Stimulated activated CD4-positive, alpha-beta T cell treated with anti-CD3 and anti-CD28 coated beads, Interleukin-12 subunit alpha, Interleukin-12 subunit beta, amount 100 ng/mL, for 4 hours (primary cell): ENCODE measurements at places on chromosomes 7 and 10.

DNA sequence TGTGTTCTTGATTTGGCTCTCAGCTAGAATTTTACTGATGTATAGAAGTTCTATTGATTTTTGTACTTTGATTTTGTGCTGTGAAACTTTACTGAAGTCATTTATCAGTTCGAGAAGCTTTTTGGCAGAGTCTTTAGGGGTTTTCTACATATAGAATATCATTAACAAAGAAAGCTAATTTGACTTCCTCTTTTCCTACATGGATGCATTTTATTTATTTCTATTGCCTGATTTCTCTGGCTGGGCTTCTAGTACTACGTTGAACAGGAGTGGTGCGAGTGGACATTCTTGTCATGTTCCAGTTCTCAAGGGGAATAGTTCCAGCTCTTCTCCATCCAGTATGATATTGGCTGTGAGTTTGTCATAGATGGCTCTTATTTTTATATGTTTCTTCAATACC lies 65.4 kb downstream of the RNF133 start:
- DNase-seq: no peak

GRCh38 chr7:156472267-156472666 lies 168.3 kb upstream of the RNF32 start:
- DNase-seq: no peak

GRCh38 chr10:103720328-103720963 lies 134.9 kb downstream of the SH3PXD2A start:
- DNase-seq: no peak

GRCh38 chr10:102791754-102792395 lies 45.3 kb downstream of the CYP17A1 start:
- DNase-seq: no peak

DNA sequence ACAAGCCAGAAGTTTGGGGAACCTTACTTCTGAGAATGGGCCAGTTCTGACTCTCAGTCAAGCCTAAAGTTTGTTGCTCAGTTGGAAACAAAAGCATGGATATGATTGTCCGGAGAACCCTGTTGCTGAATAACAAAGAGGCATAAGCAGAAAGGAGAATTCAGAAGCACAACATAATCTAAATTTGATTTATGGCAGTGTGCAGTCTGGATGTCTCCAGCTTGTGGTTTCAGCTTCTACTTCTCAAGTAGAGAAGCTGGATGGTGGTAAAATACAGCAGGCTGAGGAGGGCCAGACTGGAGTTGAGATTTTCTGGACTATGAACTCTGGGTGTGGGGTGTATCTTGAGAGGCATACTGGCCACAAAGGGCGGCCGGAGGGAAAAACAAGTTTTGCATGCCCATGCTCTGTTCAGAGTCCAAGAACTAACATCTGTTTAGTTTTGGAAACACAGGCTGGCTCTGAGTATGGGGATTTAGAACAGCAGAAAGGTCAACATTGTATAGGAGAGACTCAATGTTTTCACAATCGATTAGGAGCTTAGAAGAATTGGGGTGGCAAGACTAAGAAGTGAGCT lies 592.9 kb downstream of the CNTNAP2 start:
- DNase-seq: no peak

DNA sequence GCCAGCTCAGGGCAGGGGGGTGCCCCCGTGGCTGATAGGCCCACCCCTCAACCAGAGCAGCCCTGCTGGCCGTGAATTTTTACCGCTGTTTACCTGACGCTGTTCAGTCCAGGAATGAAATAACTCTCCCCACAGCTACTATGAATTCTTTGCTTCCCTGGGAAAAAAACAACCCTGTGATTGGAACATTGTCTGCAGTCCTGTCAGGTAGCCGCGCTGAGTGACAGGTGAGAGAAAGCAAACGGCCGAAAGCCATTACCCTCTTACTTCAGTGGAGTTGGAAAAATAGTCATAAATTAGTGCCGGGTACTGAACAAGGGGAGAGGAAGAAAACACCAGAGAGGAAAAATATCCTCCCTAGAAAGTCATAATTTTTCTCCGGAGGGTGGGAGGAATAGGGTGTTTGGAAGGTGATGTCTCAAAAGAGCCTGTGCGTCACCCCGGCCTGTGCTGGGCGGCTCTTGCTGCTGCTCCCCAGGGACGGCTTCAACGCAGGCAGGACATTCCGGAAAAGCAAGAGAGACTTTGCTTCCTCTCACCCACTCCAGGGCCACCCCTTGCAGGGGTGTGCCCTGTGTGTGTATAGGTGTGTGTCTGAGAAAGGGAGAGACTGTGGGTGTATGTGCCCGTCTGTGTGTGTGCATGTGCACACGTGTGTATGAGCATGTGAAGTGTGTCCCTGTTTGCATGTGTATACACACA lies 69.0 kb downstream of the CDH23 start:
- DNase-seq: no peak

- DNase-seq: no peak
These were observed 166.8 kb downstream of the IQUB start for GRCh38 chr7:123367484-123368122.

DNA sequence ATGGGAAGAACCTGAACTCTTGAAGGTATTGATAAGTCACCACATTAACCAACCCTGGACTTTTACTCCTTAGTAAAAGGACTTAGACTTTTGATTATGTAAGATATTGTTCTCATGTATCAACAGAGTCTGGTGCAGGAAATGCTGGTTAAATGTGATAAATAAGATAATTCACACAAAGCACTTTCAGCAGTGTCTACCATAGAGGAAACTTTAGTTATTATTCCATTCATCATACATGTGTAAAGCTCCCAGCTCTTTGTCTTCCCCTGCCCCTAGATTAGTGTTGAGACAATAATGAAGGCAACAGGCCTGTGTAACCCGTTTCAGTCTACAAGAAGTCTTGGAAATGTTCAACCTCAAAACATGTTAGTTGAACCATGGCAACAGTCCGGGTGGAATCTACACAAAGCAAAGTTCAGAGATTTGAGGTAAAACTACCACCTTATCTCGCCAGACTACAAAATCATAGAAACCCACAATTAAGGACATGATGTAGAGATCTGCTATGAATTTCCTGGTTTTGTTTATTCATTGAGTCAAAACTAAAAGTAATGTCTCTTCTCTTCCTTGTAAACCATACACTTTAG lies 109.9 kb upstream of the ADO start:
- no peak for DNase-seq

DNA sequence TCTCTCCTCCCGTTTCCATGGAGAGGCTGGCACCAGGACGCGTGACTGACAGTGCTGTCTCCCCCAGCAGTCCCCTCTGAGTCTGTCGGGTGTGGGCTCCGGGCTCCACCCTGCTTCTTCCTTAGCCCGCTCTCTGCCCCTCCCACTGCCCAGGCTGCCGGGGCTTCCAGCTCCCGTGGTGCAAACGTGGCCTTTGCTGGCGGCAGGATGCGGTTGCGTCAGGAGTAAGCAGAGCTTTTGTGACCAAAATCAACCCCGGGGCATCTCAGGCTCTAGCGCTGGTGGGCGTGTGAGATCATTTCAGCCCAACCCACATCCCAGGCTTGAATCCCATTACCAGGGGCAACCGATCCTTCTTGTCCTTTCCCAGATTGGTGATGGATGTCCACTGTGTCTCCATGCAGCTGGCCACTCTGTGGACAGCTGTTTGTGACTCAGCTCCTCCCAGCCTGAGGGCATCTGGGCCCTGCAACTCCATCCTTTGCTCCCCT lies 28.2 kb downstream of the PTPRE start:
- DNase-seq: no peak

DNA sequence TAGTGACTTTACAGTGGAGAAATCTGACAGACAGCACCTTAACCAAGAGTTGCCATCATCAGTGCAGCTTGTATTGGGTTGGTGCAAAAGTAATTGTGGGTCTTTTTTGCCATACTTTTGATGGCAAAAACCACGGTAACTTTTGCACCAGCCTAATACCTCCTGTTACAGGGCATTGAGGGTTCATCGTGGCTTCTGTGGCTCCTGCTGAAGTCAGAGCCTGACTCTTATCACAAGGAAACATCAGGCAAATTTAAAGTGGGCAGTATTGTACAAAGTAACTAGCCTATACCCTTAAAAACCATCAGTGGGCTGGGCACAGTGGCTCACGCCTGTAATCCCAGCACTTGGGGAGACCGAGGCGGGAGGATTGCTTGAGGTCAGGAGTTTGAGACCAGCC lies 117.4 kb downstream of the HECW1 start:
- no peak for DNase-seq

DNA sequence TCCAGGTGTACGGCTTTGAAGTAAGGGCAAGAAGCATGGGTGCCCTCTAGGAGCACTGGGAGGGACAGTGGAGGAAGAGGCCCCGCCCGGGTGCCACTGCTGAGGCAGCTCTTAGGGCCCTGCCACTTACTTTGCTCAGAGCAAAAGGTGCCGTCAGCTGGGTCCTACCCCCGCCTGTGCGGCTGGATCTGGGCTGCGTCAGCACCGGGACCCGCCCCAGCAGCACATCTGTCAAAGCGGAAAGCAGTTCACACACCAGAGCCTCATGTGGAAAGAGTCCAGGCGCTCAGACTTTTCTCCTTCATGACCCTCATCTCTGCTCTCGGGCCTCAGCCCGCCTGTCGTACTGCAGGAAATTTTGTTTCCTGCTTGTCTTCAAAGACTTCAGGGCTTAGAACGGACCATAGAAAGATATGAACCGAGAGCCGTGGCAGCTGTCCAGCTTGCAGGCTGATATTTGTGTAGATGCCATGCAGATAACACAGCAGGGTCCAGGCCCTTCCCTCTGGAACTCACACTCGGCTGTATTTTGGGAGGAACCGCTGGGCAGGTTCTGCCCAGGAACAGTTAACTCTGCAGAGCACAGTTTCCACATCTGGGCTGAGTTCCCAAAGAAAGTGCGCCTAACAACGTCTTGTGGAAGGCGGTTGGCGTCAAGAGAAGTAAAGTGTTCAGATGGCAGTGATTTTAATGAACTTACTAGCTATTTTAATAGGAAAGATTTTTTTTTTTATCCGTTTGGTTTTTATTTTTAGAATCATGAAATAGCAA lies 44.3 kb upstream of the PRKAR1B start:
- DNase-seq: no peak

DNA sequence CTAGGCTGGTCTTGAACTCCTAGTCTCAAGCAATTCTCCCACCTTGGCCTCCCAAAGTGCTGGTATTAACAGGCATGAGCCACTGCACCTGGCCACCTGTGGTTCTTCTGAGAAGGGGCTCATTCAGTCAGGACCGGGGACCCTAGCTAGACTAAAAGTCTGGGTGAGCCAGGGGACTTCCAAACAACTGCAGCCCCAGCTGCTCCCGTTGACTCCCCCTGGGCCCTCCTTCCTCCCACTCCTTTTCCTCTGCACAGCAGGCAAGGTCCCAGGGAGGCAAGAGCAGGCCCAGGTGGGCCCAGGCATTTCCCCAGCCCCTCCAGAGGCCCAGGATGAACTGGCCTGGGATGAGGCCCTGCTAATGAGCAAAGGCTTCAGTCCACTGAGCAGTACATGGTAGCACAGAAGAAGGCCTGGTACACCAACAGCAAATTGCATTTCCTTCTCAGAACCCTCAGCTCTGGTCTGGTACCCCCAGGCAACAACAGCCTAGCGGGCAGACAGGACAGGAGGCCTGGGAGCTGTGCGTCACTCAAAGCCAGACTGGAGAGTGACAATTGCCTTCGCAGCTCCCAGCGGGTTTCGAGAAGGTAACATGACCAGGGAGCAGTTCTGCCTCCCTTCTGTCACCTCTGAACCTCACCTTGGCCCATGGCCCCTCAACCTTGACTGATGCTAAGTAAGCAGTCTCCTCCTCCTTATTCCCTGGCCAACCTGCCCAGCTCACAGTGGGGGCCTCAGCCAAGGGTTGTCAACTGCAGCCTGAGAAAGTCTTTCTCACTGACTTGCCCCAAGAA lies 30.7 kb upstream of the HSPA12A start:
- DNase-seq: no peak

DNA sequence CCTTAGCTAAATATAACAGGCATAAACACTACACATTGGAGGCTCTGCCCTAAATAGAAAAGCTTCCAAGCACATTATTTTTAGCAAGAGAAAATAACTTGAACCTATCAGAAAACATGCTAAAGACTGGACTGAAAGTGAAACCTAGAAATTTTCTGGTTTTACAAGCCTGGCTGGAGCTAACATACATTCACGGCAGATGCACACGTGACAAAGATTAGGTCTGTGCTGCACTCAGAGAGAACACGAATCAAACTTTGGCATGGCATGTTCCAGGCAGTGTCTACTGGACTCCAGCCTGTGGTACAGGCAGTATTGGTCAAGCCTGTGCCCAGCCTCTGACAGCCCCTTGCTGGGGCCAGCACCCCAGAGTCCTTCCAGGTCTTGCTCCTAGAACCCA lies 94.1 kb upstream of the PCBD1 start:
- no peak for DNase-seq

DNA sequence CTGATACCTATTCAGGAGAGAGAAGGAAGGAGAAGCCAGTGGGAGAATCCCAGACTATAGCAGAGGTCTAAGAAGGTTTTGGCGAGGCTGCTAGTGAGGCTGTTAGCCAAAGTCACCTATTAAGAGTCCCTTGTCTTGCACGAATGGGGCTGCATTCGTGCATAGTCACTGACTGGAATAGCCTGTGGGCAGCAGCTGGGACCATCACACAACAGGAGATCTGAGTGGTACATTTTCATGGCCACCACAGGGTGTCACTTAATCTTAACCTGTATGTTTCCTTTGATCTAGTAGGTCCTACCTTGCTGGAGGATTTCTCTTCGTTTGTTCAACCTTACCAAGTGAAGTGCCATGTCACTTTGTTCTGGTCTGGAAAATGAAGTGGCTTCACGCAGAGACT lies 319.9 kb downstream of the BMPER start:
- no peak for DNase-seq

DNA sequence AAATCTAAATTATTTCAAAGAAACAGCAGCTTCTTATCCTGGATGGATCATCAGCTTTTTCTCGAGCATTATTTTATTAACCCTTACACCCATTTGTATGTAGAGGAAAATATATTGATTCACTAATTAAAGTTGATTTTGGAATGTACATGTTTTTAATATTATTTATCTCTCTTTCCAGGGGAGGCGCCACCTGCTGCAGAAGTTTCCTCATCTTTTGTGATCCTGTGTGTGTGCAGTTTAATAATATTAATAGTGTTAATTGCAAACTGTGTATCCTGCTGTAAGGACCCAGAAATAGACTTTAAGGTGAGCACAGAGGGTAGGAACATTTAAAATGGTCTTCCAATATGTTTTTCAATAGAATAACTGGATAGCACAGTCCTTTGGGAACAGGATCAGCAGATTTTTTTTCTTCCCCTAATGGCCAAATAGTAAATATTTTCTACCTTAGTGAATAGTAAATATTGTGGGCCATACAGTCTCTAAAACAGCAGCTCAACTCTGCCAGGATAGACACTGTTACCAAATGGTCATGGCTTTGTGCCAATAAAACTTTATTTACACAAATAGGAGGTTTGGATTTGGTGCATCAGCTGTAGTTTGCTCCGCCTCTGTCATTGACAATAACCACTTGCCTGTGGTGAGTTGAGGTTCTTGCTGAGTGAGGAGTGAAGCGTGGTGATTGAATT lies 30.6 kb downstream of the LMTK2 start:
- DNase-seq: no peak

DNA sequence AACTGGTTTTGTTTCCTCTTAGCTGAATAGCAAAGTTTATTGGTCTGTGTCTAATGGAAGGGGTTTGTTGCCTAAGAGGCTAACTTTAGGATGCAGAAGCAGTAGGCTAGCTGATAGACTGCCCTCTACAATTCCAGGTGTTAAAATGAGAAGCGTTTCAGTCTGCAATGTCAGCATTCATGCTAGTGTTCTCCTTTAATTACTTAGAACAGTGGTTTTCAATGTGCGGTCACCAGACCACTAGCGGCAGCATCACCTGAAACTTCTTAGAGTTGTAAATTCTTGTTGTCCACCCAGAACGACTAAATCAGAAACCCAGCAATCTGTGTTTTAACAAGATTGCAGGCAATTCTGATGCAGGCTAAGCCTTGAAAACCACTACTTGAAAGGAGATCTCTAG lies 392.9 kb downstream of the IPMK start:
- DNase-seq: no peak

- DNase-seq: no peak
These were observed 418.5 kb upstream of the MGMT start for GRCh38 chr10:129048513-129048912.
